ENCODE measurements at places on chromosomes 5 and 9.

DNA sequence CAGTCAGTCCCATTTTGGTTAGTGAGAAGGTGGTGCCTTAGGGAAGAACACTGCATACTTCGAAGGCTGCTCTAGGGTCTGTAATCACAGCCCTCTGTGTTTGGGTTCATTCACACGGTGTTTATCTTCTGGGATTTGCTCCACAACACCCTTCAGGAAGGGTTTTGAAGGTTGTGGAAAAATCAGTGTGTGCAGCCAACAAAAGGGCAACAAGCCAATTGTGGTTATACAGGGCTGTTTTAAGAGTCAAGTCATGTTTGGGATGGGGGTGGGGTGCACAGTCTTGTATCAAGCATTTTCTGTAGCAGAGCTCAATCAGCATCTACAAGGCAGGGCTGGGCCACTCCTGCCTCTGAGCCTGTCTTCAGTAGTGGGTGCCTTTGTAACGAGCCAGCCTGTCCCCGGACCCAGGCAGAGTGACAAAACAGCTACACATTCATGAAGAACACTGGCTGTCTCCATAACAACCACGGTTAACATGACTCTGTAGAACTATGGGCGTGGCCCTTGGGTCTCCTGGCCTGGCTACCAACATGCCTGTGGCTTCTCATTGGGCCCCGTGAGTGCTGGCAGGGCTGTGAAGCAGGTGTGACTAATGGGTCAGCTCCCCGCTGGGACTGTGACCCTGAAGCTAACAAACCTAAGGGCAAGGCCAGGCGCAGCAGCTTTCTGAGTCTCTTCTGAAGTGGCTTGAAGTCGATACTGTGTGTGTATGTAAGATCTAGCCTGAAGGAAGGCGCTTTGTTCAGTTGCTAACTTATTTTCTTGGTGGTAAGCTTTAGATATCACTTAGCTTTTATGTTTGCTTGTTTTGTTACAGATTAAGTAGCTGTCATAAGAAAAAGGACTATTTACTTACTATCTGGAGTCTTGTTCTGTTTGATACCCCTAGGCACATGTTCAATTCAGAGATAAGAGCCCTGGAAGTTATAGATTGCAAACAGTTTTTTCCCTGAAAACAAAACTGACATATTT lies 27.9 kb upstream of the GOLM1 start:
- DNase-seq: no peak

DNA sequence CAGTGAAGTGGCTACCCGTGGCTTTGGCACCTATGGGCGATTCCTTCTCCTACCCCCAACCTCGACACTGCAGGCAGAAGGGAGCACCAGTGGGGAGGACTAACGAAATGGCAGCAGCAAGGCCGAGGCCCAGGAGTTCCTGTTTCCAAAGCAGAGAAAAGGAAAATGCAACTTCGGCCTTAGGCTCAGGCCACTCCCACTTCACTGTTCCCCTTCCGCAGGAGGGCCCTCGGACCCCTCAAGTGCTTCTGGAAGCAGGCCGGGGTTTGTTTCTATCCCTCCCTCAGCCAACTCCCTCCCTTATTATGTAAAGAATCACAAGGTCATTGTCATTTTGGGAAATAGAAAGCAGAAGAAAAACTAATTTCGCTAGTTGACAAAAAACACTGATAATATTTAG lies 36.4 kb upstream of the NKX2-5 start:
- DNase-seq: no peak

DNA sequence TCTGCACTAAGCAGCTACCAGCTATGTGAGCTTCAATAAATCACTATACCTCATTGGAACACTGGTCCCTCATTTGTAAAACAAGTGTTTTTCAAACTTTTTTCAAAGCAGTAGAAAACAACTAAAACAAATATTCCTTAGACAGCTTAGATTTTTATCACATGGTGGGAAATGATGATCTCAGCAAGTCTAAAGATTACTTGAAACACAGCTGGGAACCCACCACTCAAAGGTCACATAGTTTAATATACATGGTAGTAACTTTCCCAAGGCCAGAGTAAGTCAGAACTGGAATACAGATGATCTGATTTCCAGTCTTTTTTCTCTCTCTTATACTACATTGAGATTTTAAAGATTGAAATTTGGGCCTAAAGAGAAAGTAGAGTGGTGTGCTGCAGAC lies 850 bp upstream of the C6 start:
- DNase-seq: no peak

DNA sequence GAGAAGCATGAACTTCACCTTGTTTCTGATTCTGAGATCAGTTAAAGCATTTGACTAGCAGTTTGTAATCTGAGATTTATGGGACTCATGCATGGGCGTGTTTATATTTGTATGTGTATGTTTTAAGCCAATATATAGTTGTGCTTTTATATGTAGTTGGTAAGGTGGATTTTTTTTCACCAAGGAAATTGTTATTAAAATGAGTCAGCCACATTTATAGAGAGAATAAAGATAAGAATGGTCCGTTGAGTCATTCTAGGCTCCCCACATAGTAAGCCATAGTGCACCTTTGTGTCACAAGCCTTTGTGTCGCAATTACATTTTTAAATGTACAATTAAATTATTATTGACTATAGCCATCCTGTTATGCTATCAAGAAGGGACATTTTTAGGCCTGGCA lies 89.0 kb downstream of the NLN start:
- DNase-seq: no peak

DNA sequence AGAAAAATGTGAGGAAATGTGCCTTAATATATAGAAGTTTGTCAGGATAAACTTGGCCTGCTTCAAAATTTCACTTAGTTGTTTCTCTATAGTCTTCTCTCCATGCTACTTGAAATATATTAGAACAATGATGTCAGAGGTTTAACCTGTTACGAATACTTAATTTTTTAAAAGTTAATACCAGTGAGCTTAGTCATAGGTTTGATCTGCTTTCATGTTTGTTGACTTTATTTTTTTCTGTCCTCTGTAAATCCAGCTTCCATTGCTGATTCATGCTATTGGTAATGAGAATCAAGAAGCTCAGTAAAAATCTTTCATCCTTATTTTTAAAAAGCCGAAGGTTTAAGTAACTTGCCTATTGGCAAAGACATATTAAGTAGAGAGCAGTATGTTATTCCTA lies 27.9 kb downstream of the BDP1 start:
- no peak for DNase-seq

DNA sequence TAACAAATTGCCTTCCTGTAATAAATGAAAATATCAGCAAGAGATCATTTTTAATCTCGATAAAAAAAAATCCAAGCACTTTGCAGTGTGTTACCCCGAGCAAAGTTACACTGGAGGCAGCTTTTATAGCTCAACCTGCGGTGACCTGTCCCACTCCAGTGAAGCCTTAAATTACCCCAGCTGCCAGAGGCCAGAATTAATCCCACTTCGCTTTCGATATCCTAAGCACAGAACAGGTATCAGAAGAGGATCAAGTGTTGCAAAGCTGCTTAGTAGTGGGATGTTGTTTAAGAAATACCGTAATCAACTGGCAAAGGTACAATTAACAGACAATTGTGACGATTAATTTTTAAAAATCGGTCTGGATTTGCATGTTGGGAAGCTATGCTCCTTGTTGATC lies 314.0 kb downstream of the AGTPBP1 start:
- no peak for DNase-seq

- no peak for DNase-seq
These were observed 32.7 kb downstream of the PSD2 start for GRCh38 chr5:139828207-139828895.

GRCh38 chr5:122067390-122067789 lies 10.7 kb downstream of the LOX start:
- no peak for DNase-seq

DNA sequence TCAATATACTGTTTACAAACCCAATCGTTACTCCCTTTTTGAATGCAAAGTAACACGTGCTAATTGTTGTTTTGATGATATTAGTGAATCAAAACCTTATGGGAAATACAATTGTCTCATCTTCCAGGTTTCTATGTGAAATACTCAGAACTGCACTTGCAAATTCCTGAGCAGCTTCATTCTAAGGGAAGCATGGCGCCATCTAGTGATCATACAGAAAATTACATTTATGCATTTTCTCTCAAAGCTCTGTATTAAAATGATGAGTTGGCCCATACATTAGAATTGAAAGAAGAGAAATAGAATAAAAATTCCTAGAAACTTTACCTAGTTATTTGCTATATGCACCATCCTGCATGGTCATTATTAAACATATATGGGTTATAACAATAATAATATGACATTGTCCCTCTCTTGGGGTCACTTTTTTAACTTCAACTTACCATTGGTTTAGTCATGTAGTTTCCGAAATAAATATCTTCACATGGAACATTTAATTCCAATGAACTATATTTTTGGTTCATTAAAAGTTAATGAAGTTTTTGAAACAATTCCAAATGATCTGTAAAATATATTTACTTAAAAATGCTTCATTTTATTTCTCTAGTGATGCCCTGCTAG lies 220.0 kb downstream of the PDE4D start:
- DNase-seq: no peak

DNA sequence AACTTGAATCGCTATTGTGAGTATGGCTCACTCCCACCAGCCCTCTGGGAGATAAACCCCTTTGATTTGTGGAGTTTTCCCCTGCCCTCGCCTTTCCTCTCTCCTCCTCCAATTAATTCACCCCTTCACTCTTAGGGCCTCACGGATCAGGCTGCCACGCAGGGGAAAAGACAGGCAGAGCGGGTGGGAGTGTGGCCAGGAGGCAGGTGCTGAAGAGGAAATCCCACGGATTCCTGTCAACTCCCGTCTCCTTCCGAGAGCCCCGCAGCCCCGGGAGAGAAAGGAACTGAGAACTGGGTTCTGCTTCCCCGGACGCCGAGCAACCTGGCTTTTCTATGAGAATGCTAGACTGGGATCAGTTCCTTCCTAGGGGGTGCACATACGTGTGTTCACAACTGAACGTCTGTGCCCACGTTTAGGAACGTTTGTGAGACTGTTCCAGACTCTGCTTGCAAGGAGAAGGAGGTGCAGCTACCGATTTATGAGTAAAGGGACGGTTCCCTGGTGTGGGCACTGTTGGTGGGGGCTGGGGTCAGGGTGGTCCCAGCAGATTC lies 314.5 kb upstream of the TLE4 start:
- no peak for DNase-seq
